ENCODE measurements at places on chromosomes 3 and 15.

- peak; percentile 33 for DNase-seq
These were observed 106.3 kb upstream of the RNU6-1 start for GRCh38 chr15:67945951-67946700.

- DNase-seq: no peak
These were observed 113.8 kb downstream of the C3orf38 start for GRCh38 chr3:88263417-88264100.

DNA sequence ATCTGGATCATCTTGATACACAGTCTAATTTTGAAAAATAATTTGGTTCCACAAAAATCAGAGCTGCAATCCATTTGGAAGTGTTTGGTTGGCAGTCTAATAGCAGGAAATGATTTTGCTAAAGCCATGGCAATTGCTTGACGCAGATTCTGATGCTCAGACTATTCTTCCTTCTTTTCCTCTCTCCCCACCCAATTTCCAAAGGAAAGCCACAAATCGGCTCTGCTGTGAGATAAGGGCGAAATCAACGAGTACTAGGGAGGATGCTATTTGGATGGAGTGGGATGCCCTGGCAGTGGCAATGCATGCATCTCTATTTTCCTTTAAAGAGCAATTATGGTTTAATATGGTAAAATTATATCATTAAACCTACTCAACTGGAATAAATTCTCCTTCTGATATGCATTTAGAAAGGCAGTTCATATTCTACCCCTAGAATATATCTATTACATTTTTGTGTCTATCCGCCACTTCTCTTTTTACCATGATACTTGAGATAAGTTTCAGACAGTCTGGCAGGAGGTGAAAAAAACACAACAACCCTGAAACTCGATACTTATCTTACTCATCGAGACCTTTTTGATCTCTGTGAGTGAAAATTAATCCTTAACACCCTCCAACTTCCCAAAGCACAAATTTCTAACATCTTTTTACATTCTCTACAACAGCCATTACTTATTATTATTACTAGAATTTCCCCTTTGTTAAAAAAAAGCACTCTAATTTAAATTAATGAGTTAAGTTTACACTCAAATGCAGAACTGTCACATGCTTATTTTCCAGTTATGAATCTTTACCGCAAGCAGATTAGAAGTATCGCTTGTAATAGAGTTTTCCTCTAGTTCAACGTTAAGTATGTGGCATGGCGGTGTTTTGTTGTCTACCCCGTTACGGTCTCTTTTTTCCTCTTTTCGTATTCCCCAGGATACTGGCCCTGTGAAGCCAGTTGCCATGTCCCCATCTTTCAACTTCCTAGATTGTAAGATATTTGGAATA lies 433.3 kb downstream of the FOXP1 start:
- DNase-seq: no peak

DNA sequence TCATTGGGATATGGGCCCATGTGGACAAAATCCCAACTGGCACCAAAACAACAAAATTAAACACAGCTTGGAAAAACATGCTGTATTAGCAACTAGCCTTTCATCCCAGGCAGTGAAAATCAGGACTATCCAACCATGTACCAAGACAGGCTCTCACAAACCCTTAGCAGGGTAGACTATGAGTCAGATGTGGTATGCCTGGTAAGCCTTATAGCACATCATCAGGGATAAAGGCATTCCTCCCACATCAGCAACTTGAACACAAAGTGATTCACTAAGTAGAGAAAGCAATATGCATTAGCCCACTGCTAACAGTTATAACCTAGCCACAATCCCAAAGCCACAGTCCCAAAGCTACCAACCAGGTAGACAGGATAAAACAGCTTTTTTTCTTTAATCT lies 8.0 kb downstream of the CEP152 start:
- DNase-seq: peak; percentile 82

- DNase-seq: no peak
These were observed 16.6 kb upstream of the NIT2 start for GRCh38 chr3:100317912-100318311.

- no peak for DNase-seq
These were observed 15.9 kb downstream of the TLNRD1 start for GRCh38 chr15:81016489-81017068.

DNA sequence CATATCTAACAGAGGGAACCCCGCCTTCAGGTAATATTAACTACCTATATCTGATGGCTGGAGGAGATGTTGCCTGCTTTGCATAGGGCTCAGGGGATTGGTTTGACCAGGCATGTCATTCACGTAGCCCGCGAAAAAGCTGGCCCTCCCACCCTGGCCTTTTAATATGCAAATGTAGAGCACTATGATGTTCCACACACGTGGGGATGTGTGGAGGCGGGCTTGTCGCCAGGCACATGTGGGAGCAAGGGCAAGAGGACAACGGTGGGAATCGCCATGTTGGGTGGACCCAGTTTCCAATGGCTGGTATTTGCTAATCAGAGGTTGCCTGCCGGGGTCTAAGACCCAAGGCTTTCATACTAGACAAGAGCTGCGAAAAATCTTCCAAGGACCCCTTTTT lies 469.8 kb downstream of the ZPLD1 start:
- no peak for DNase-seq

GRCh38 chr15:62392376-62392775 lies 227.3 kb upstream of the C2CD4B start:
- no peak for DNase-seq

DNA sequence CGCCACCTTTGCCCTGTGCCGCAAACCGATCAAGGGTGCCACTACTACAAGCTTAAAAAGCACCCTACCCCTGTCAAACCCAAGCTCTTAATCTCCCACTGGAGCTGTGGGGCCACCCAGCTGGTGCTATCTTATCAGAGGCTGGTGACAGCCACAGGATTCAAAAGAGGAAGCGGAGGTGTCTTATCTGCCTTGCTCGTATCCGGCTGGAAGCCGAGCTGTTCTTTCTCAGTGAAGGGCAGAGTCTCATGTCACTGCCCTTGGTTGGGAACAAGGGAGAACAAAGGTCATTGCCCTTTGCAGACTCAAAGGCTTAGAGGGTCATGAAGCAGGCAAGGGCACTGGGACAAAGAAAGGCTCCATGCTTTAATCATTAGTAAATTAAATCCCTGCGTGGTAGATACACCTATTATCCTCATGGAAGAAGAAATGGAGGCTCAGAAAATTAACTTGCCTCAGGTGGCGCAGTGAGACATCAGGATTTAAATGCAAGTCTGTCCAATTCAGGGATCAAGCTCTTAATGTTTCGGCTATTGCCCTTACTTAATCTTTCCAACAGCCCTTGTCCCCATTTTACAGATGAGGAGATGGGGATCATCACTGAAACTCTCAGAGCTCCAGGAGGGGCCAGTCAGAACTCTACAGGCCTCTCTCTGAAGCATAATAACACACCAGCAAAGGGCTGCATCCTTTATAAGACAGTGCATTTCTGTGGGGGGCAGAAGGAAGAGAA lies 360.0 kb upstream of the PROK2 start:
- DNase-seq: no peak

DNA sequence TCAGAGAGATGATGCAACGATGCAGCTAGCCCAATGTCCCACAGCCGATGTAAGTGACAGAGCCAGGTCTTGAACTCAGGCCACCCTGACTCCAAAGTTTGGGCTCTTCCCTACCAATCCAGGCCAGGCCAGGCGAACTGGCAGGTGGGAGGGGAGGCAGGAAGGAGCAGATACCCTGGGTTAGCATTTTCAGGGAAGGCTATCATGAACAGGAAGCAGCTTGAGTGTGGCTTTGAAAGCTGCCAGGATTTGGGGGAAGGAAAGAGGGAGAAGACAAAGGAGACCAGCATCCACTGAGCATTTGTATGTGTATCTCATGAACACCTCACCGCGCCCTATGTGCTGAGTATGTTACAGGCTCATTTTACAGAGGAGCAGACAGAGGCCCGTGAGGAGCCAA lies 38.8 kb downstream of the LMCD1 start:
- no peak for DNase-seq

GRCh38 chr15:33068511-33068990 lies 126.0 kb downstream of the FMN1 start:
- peak; percentile 55 for DNase-seq

DNA sequence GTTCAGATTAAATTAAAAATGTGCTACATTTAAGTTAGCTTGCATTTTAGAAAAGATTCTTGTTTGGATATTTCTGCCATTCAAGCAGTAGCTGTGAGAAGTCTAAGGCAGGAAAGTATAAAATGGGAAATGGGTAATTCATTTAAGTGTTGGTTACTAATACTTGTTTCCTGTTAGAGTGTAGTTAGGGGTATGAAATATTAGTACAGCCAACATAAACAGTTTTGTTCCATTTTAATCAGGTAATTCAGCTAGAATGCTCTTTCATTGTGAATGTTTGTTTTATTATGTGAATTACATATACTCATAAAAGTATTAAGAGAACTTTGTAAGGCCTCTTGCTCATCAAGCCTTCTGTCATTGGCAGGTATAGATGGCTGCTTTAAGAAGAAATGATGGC lies 19.9 kb downstream of the TATDN2 start:
- DNase-seq: no peak

DNA sequence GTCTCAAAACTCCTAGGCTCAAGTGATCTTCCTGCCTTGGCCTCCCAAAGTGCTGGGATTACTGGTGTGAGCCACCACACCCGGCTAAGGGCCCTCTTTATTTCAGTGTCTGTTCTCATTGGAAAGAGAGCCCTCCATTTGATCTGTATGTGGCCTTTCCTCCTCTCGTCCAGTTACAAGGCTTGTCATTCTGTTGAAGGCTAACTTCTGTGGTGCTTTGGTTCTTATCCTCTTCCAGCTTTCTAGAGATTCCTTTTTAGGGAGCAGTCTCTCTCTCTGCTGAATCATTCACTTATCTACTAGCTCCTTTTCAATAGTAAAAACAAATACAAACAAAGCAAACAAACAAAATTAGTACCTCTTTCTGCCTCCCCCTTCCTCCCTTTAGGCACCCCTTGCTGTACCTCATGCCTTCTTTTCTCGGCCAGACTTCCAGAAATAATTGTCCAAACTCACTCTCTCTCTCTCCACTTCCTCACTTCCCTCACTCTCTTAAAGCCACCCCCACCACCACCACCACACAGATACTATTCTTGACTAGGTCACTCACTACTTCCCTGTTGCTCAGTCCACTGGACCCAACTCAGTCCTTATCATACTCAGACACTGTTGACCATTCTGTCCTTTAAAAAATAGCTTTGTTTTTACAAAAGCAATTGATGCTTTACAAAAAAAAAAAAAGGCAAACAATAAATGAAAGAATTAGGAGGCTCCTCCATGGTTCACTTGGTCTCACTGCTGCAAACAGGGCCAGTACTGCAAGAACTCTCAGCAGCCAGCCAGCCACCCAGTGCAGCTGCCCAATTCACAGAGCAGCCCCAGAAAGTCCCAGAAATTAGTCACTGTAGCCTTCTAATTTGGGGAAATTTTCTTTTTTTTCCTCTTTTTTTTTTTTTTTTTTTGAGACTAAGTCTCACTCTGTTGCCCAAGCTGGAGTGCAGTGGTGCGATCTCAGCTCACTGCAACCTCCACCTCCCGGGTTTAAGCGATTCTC lies 31.7 kb upstream of the RAB11A start:
- DNase-seq: no peak

GRCh38 chr3:178203650-178204049 lies 332.6 kb upstream of the KCNMB2 start:
- DNase-seq: no peak

DNA sequence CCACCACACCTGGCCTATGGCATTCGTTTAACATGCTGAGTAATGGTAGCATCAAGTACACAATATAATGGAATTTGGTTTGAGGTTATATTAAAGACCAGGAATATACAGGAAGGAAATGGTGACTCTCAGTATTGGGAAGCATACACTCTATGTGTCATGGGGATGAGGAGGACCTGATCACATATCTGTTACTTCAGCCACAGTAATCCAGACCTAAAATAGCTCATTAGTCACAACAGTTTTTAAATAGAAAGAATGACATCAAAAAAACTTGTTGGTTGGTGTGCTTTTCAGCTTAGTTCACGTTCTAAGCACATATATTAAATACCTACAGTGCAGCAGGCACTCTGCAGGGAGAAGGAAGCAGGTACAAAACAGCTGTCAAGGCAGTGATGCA lies 52.5 kb upstream of the ATP2C1 start:
- no peak for DNase-seq

DNA sequence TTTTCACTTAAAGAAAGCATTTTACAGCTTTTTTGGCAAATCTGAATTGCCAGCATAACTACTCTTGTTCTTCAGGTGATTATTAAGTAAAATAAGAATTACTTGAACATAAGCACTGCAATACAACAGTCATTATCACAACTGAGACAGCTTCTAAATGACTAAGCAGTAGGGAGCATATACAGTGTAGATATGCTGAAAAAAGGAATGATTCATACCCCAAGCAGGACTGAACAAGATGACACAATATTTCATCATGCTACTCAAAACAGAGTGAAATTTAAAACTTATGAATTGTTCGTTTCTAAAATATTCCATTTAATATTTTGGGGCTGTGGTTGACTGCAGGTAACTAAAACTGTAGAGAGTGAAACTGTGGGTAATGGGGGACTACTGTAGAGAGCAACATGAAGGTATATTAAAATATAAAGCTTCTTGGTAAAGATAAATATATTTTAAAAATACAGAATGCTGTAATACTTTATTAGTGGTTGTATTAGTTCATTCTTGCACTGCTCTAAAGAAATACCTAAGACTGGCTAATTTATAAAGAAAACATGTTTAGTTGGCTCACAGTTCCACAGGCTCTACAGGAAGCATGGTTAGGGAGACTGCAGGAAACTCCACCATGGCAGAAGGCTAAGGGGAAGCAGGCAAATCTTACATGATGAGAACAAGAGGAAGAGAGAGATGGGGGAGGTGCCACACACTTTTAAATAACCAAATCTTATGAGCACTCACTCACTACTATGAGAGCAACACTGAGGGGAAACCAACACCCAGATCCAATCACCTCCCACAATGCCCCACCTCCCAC lies 84.8 kb downstream of the DCLK3 start:
- peak; percentile 57 for DNase-seq

DNA sequence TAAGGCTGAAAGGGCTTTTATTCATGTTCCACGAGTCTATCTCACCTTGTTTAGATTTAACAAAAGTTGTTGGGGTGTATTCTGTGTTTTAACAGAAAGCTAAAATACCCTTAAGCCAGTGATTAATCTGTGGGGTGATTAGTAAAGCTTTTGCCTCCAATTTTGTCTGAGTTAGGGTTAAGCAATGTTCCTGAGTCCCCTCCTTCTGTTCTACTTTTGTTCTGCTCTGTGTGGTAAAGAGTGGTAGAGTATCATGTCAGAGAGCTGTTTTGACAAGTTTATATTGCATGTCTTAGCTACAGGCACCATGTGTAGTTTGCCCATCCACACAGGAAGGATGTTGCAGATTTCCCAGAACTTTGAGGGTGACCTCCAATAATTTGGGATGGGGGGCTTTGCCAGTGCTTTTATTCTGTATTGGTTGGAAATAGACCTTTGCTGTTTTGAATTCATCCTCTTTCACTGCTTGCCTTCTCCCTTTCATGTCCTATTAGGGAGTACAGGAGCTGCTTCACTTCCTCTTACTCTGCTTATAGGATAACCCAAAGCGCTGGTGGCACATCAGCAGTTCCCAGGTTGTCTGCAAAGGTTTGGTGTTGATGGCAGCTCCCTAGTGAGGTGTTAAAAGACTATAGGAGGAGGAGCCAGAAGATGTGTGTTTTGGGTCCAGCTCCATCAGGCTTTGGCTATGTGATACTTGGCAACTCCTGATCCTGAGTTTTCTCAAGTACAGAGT lies 7.4 kb downstream of the PDE8A start:
- DNase-seq: no peak

- no peak for DNase-seq
These were observed 38.9 kb downstream of the ZNF710 start for GRCh38 chr15:90039996-90040395.

- DNase-seq: peak; percentile 16
These were observed 27.4 kb downstream of the FOXL2NB start for GRCh38 chr3:138974462-138974861.

- DNase-seq: no peak
These were observed 19.2 kb downstream of the KLF13 start for GRCh38 chr15:31345606-31346366.

Measured in AG08395 (cell line).